ENCODE measurements at places on chromosomes 5 and 9.

- DNase-seq = no peak
Measured at GRCh38 chr5:118687661-118688621, 300.4 kb downstream of the DTWD2 start.

- no peak for DNase-seq
Measured at GRCh38 chr9:959914-960313, 16.5 kb upstream of the DMRT3 start.

GRCh38 chr5:170552621-170553115 is 48.8 kb downstream of the KCNIP1 start:
- DNase-seq = peak; percentile 94

DNA sequence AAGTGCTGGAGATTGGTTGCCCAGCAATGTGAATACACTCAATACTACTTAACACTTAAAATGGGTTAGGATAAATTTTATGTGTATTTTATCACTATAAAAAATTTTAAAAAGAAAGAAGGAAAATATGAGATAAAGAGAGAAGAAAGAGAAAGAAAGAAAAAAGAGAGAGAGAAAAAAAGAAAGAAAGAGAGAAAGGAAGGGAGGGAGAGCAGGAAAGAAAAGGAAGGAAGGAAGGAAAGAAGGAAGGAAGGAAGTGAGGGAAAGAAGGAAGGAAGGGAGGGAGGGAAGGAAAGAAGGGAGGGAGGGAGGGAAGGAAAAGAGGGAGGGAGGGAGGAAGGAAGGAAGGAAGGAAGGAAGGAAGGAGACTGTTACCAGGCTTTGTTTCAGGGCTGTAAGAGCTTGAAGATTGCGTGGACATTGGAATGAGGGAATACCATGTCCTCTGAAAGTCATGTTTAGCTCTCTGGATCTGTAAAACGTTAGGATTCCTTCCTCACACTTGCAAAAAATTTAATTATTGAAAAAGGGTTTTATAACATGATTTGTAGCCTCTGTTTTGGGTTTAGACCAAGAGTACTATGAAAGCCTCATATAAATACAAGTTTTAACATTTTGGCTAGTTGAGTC is 152.3 kb upstream of the DAP start:
- DNase-seq = no peak

GRCh38 chr5:115100319-115100955 is 69.3 kb downstream of the TRIM36 start:
- no peak for DNase-seq

GRCh38 chr5:27571681-27572080 is 533.3 kb upstream of the CDH9 start:
- DNase-seq = no peak

DNA sequence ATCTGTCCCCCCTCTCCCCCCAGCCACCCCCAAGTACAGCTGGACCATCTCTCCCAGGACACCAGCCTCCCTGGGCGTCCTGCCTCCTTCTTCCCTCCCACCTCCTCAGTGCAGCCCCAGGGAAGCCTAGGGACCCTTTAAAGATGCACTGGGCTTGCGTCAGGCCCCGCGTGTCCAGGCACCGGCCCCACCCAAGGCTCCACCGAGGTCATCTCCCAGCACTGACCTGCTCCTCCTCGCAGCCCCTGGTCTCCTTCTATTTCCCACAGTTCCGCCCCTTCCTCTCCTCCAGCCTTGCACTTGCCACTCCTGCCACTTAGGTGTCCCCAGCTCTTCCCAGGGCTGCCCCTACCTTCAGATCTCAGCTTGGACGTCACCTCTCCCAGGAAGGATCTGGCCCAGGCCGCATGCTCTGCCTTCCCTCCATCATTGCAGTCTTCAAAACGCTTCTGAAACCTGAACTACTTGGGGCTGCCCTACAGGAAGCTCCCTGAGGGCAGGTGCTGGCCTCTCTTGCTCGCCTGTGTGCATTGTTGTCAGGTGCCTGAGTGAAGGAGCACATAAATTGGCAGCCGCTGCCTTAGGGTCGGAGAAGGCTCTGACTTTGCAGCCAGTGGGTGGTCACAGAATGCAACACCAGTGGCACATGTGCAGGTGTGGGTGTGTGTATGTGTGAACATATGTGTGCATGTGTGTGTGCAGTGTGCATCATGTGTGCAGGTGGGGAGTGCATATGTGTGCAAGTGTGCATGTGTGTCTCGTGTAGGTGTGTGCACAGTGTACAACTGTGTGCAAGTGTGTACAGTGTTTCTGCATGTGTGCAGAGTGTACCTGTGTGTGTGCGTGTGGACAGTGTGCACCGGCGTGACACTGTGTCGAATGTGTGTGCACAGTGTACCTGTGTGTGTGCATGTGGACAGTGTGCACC is 152.9 kb downstream of the C9orf50 start:
- DNase-seq = no peak

DNA sequence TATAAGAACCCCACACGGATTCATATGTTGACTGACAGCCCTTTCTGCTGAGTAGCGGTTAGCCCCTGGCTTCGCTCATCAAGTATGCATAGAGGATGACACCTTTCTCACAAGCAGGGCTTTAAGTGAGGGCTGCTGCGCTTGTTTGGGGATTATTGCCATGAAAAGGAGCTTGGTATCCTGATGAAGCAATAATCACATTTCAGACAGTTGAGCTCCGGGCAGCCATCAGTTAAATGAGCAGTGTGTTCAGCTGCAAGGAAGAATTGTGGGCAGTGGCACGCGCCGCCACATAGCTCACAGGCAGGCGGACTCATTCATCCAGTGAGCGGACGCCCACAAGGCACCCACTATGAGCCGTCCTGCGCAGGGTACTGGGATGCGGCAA is 77.6 kb downstream of the NEK6 start:
- no peak for DNase-seq

- no peak for DNase-seq
Measured at GRCh38 chr5:101942321-101942882, 353.7 kb downstream of the SLCO4C1 start.

- DNase-seq = peak; percentile 92
Measured at GRCh38 chr5:78504704-78505677, 143.6 kb downstream of the LHFPL2 start.

GRCh38 chr9:35811381-35812024 is 559 bp downstream of the SPAG8 start:
- DNase-seq = peak; percentile 43

- no peak for DNase-seq
Measured at GRCh38 chr9:115888131-115888530, 265.5 kb upstream of the PAPPA start.

- DNase-seq = no peak
Measured at GRCh38 chr9:19342947-19343346, 37.1 kb downstream of the RPS6 start.

GRCh38 chr5:29208024-29208423 is 1985.5 kb upstream of the CDH6 start:
- DNase-seq = no peak

- no peak for DNase-seq
Measured at GRCh38 chr5:7753596-7753995, 97.3 kb downstream of the CFAP90 start.

DNA sequence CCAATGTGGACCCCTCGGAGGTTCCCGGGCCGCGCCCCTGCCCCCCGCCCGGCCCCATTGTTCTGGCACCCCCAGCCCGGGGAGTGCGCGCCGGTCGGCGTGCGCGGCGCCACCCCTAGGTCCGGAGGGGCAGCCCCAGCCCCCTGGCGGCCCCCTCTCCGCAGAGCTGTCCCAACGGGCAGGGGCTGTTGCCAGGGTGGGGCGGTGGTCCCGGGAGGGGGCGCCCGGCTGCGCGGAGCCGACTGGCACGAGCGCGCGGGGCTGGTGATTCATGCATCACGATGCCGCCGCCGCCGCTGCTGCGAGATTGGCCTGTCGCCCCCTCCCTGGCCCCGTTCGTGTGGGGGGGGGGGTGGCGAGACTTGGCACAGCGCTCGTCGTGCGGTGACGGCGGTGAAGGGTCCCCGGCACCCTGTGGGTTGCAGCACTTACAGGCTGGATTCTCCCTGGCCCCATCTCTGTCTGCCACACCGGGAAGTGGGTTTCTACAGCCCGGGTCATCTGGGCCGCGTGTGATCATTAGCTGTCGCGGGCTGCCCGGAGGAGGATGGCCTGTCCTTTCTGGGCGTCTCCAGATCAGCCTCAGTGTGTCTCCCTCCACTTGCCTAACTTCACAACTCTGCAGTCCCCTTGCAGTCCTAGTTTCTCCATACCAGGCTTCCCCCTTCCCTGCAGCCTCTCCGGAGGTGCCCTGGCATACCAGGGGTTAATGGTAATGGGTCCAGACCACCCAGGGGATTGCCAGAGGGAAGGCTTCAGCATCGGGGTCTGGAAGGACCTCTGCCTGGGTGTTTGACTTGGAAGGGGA is 858 bp downstream of the NCS1 start:
- no peak for DNase-seq

- no peak for DNase-seq
Measured at GRCh38 chr5:14700478-14701436, 36.2 kb downstream of the OTULIN start.

DNA sequence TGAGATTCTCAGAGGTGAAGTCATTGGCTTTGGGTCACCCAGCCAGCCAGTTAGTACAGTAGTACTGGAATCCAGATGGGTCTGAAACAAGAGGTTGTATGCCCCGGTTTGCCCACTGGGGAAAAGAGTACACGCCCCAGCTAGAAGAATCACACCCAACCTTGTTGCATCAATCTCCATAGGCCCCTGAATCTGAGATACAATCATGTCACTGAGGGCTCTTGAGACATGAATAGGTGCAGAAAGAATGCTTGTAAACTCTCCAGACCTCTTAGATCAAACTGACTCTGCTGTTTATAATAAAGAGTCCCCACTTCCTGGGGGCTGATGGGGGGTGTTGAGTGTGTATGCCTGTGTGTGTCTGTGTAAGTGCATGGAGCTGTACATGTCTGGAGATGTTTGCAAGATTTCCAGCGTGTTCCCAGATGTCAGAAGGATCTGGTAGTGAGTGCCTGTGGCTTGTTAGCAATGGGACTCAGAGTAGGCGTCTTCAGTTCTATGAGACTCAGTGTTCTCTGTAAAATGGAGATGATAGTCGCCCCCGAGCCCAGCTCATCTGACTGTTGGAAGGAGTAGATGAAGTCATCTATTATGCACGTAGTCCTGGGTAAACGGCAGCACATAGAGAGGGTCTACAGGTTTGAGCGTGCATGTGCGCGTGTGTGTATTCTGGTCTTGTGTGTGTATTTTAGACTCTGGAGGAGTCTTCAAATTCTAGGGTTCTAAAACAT is 48.2 kb downstream of the COL27A1 start:
- no peak for DNase-seq

- no peak for DNase-seq
Measured at GRCh38 chr5:21862986-21863385, 990.2 kb downstream of the CDH12 start.

DNA sequence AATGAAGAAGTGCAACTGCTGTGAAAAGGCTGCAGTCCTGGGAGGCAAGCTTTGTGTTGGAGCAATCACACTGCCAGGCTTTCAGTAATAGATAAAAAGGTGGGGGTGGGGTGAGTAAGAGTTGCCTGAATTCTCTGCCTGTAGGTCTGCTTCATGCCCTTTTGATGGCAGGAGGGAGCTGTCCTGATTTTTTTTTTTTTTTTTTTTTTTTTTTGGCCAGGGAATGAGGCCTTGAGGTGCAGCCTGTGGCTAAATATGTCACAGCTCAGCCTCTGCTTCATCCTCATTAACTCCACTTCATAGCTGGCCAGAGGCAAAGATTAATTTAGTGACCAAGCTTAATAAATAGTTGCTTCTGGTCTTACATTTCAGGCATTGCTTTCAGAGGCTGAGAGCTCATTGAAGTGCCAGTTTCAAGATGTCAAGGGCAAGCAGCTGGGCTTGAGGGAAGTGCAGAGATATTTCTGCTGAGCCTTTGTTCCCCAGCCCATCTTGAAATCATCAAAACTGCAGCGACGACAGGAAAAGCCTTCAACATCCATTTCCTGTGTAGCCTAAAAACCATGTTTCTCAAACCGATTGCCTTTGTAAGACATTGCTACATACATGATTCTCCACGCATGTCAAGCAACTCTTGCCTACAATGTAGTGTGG is 134.7 kb downstream of the MACIR start:
- DNase-seq = peak; percentile 46

GRCh38 chr5:1330847-1331831 is 13.8 kb downstream of the CLPTM1L start:
- no peak for DNase-seq

DNA sequence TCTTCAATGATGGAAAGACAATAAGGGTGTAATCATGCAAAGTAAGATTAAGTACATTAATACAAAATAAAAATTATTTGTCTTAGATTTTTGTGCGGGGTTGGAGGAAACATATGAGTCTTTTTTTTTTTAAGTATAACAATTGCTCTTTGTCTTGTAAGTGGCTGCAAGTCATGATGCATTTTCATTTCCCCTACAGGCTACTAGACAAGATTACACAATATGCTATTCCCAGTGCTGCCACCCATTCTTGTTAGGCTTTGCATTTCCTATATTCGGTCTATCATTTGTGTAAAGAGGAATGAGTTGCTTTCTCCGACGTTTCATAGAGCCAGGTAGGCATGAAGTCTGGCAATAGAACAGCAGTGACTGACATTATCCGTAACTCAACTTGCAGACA is 294.2 kb upstream of the CYLC2 start:
- DNase-seq = no peak

GRCh38 chr9:70654144-70654543 is 239.7 kb upstream of the KLF9 start:
- no peak for DNase-seq

DNA sequence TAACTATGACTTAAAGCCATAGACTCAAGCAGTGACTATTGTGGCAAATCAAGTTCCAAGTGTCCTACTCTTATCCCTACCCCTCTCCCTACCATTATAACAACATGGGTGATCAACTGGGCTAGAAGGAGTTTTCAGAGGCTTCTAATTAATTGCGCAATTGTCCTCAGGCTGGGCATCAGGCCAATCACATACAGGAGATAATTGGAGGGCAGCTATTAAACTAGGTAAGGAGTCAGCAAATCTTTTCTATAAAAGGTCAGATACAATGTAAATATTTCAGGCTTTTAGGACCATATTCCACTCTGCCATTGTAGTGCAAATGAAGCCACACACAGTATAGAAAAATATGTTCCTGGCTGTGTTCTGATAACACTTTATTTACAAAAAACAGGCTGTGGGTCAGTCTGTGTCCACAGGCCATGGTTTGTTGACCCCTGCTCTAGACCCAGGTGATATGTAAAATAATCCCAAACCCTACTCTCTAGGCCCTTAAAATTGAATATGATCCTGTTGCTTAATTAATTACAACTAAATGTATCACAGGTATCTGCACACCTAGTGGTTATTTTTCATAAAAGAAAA is 141.4 kb upstream of the PIK3R1 start:
- no peak for DNase-seq

- no peak for DNase-seq
Measured at GRCh38 chr5:137199201-137199600, 299.9 kb downstream of the SPOCK1 start.

GRCh38 chr9:131688377-131688776 is 51.5 kb downstream of the RAPGEF1 start:
- no peak for DNase-seq

DNA sequence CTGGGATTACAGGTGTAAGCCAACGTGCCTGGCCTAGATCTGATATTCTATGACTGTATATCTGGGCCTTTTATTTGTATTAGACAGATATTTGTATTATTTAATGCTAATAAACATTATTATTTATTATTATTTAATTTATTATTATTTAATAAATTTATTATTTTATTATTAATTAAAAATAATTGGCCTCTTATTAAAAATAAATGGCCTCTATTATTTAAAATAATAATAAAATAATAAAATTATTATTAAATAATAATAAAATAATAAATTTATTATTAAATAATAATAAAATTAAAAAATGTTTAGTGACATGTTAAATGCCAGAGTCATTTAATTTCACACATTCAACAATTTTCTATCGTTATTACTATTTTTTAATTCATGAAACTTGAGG is 9.8 kb upstream of the COL15A1 start:
- DNase-seq = no peak

- no peak for DNase-seq
Measured at GRCh38 chr5:139369181-139369580, 13.9 kb downstream of the SLC23A1 start.

- DNase-seq = no peak
Measured at GRCh38 chr5:148843510-148844318, 17.3 kb downstream of the ADRB2 start.

All from femur (tissue), 1 donor.